ENCODE measurements at places on chromosomes 13 and 19.

GRCh38 chr19:54644056-54644455, 13.8 kb downstream of the LILRB1 start:
- peak; percentile 71 for DNase-seq

DNA sequence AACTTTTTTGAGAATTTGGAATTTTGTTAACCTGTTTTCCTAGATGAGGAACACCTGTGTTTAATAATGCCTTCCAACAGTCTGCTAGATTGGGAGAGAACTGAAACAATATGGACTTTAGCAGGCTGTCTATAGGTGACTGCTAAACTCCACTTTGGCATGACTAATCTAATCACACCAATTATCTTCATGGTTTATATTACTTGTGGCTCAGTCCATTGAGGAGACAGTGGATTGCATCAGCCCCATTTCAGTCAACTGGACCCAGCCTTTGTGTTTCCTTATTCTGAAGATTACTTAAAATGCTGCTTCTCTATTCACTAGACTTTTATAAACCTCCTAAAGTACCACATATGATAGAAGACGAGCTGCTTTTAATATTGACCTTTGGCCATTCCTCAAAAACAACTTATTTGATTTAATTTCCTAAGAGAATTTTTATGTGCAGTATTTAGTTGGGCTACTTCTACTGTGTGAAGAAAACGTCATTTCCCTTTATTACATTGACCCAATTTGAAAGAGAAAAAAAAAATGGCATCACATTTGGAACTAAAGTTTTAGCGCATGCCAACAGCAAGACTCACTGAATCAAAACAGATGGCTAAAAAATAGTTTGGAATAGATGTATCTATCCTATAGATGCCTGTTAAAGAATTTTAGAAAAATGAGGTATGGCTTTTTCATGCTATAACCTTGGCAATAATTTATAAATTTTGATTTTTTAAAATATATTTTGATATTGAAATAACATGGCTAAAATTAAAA, 295.8 kb downstream of the NDFIP2 start:
- no peak for DNase-seq

DNA sequence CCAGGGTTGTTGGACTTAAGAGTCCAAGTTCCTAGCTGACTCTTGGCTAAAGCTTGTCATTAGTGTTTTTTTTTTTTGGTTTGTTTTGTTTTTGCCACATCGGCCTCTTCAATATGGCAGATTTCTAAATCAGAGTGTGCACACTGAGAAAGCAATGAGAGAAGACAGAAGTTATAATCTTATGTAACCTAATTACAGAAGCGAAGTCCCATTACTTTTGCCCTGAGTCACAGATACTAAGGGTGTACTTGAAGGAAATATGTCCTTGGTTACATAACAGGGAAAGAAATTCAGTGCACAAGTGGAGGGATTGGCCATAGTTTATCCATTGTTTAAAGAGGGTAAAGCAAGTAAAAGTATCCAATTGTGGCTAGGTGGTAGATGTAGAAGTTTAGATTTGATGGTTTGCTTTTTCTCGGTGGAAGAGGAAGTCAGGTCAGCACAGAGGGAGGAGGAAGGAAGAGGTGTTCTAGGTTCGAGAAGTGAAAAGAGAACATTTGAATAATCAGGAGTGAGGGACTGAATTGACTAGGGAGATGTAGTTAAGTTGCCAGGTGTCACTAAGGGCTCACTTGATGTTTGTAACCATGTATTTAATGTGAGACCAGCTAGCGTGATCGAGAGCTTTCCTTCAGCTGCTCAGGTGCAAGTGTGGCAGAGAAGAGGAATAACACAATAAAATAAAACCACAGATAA, 12.2 kb downstream of the GTF2F2 start:
- no peak for DNase-seq

- DNase-seq: no peak
Observed at GRCh38 chr13:83955011-83955410, 72.7 kb upstream of the SLITRK1 start.

DNA sequence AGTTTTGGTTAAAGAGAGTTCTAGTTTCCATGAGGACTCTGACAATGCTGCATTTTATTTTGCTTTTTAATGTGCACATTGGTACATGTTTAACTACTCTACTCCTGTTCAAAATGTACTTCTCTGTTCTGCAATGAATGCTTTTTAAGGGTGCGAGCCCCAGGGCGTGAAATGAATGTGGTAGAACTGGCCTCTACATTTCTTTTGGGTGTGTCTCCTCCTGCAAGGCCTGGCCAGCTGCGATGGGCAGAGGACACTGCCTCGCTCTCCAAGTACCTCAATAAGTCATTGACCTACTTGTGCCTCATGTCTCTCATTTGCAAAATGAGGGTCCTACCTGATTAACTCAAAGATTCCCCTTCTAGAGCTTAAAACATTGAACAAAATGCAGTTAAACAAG, 6.7 kb downstream of the RGS9BP start:
- no peak for DNase-seq

DNA sequence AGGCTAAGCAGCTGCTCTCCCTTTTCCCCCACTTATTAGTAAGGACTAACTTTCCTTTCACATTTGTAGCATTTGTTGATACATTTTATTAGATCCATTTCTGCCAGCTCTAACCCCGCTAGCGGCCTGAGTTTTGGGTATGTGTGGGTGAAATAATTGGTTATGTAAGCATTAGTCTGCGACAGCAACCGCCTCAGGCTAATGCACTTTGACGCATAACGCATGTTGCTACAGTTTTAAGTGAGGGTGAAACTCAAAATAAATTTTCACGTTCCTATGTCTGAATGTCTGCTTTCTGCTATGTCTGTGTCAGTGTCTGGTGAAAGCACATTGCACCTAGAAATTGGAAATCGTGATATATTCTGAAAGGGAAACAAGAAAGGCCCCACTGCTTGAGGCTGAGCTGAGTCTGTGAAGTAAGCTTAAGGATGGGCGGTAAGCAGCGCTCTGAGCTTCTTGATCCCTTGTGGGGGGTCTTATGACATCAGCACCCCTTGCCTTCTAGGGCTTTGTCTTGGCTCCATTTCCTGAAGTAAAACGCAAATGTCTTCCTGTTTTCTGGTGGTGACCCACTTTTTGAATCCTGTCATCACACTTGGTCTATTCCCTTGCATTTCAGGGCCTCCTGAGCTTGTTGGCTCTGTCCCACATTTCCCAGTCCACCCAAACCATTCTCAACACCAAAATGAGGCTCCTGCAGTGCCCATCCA, 648.3 kb upstream of the ARGLU1 start:
- no peak for DNase-seq

DNA sequence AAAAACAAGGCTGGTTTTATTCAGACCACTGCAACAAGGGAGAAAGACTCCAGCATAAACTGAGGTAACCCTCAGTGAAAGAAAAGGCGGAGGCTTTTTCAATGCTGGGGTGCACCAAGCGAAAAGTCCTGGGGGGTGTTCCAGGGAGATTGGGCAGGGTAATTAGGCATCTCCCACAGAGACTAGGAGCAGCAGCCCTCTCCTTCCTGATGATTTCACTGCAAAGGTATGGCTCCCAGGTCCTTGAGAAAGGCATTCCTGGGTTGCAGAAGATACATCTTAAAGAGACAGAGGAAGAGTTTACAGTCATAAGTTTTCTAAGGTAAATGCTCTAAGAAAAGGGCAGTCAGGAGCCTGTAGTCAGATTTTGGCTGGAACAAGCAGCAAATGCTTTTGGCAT, 412.0 kb downstream of the FOXO1 start:
- DNase-seq: no peak

DNA sequence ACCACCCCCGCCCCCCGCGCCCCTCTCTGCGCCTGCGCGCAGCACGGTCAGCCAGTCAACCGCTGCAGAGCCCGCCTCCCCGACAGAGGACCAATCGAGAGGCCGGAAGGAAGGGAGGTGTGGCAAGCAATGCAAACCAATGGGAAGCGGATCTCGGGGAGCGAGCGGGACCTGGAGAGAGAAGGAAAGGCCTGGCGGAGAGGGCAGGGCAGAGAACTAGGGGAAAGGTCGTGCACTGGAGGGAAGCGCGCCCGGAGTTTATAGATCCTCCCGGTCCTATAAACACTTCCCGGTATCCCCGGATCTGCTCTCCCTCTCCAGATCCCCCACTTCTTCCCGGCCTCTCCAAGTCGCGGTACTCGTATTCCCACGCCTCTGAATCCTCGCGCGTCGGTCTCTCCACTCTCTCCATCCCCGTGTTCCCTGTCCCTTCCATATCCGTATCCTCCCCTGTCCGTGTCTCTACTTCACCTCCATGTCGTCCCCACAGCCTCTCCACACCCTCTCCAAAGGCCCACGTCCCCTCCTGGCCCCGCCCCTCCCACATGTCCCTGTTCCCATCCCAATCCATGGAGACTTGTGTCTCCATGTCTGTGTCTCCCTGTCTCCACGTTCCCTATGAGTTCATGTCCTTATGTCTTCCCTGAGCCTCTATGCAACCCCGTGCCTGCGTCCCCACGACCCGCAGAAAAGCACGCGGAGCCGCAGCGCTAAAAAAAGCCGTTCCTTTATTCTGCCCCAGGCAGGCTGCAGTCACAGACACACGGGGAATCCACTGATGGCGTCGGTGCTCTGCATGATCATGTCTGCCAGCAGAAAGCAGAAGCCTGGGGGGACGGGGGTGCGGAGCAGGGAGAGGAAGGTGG, 434 bp upstream of the ETFB start:
- DNase-seq: peak; percentile 99

GRCh38 chr13:53144826-53145225, 116.2 kb downstream of the OLFM4 start:
- no peak for DNase-seq

- DNase-seq: no peak
Observed at GRCh38 chr13:111319998-111320911, at the start of gene TEX29. Gene TEX29 (plus strand): TSS chr13:111320642. CDS start chr13:111320891, 249 bp downstream.

GRCh38 chr13:32426990-32427851, 709 bp downstream of the N4BP2L1 start:
- peak; percentile 76 for DNase-seq

- DNase-seq: no peak
Observed at GRCh38 chr13:31052478-31052877, 109.2 kb downstream of the HSPH1 start.

- DNase-seq: no peak
Observed at GRCh38 chr19:15291548-15292021, 40.8 kb downstream of the BRD4 start.
